Activated T-cell treated with anti-CD3 and anti-CD28 coated beads, Interleukin-2, amount 50 U/mL, for 24 hours (primary cell): ENCODE measurements at places on chromosomes 6 and 20.

DNA sequence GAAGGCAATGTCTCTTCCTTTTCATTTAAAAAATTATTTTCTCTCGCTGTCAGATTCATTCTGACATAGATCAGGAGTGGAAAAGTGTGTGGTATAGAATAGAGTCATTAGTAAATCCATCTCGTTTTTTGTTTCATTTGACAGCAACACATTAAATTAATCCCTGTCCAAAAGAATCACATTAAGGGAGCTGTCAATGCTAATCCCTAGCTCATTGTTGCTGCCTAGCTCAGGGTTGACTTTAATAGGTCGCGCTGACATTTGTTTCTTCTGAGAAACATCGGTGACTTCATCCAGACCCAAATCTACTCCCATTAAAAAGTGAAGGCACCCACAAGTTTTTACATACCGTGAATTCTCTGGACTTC is 25.4 kb upstream of the MAP3K7 start:
- no peak for DNase-seq

DNA sequence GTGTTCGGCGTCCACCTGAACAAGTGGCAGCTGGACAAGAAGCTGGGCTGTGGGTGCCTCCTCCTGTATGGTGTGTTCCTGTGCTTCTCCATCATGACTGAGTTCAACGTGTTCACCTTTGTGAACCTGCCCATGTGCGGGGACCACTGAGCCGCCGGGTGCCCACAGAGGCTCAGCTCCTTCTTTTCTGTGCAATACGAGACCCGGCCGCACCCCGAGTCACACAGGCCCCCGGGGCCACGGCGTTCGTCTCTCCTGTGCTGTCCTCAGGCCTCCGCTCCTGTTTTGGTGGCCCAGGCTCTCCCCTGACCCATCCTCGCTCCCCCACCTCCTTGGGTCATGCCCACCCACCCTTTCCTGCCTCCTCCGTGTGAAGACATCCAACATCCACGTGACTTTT is 37.1 kb upstream of the RIN2 start:
- DNase-seq: no peak

DNA sequence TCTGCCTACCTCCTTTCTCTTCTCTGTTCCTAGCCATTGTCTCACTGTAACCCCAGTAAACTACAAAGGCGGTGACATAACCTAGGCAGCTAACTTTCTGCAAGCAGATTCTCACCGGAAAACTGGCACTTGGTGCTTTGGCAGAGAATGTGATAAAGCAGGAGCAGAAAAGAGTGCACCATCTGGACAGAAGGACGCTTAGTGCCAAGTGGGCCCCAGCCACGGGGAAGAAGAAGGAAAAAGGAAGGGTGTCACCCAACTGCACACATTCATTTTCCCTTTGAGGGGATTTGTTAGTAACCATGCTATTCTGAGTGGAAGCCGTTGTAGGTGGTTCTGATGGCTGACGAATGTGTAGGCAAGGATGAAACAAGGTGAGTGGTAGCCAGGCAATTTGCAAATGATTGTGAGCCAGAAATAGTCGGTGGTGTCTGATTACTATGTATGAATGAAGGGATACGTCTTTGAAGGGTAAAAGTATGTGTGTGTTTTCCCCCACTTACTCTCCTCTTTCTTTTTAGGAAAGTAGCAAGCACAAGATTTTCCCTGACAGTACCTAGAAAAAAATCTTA is 148.3 kb upstream of the STXBP5 start:
- no peak for DNase-seq

- no peak for DNase-seq
Observed at GRCh38 chr6:161319231-161319630, 45.4 kb upstream of the AGPAT4 start.

DNA sequence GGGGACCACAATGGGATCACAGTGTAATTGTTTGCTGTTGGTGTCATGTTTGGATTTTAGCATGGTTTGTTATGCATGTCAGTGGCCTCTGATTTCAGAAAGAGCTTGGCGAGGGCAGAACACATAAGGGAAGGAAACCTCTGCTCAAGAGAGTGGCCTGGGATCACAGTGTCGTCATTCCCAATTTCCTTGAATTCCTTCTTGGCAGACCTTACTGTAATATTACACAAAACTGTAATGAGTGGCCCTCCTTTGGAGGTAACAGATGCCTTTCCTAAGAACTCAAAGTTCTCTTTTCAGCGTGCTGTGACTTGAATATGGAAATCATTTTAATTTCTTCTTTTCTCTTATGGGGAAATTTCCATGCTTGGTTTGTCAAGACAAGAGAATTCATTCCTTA is 46.9 kb downstream of the JAG1 start:
- no peak for DNase-seq

- no peak for DNase-seq
Observed at GRCh38 chr6:15249371-15250019, 3.6 kb downstream of the JARID2 start.

DNA sequence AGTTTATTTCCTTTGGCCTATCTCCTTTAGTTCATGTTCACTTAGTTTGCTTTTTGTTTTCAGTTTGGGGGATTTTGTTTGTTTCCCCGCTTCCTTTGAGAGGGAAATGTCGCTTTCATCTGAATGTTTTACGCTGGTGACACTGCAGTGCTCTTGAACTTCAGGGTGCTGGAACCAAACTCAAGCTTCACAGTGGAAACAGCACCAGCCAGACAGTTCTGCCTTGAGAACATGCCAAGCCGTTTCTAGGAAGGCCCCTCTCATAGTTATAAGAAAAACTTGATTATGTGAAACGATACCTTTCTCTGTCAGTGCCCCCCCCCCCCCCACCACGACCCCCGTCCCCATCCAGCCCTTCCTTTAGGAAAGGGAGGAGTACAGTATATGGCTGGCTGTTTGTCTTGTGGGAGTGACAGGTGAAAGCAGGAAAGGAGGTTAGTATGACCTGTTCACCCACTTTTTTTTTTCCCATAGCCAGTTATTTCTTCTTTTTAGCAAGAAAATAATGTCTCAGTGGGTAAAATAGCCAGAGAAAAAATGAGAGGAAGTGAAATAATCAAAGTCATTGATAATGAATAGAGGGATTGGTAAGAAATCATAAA is 130.1 kb downstream of the LRRC1 start:
- DNase-seq: no peak

DNA sequence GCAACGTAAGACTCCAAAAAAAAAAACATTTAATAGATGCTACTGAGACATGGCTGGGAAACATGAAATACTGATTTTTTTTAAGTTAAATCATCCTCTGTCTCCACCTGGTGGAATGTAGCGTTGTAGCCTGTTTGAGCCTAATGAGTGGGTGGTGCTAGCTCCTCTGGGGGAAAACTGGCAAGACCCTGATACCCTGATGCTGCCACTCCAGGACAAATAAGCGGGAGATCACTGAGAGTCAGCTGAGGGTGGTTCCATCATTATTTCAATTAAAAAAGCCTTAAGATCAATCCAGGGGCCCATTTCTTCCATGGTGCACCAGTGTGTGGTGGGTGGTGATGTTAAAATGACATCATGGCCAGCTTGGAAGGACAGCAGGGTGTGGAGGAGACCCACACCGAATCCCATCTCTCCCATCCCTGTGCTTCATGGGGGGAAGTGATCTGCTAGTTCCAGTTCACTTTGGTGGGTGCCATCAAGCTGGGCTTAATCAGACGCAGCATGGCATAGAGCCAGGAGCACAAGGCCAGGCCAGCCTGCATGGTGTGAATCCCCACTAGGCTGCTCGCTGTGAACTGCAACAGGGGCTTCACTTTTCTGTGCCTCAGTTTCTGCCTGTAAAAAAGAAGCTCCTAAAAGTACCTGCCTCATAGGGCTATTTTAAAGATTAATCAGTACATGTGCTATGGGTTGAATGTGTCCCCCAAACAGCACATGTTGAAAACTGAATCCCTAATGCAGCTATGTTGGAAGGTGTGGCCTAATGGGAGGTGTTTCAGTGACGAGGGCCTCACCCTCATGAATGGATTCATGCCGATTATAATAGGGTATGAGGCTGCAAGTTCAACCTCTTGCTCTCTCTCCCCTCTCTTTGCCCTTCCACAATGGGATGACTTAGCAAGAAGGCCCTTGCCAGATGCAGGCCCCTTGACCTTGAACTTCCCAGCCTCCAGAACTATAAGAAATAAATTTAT is 13.0 kb upstream of the MRPS10 start:
- DNase-seq: no peak

GRCh38 chr20:14334306-14334930 is 3.0 kb downstream of the FLRT3 start:
- no peak for DNase-seq

GRCh38 chr6:156876302-156876701 is 99.1 kb downstream of the ARID1B start:
- DNase-seq: no peak

DNA sequence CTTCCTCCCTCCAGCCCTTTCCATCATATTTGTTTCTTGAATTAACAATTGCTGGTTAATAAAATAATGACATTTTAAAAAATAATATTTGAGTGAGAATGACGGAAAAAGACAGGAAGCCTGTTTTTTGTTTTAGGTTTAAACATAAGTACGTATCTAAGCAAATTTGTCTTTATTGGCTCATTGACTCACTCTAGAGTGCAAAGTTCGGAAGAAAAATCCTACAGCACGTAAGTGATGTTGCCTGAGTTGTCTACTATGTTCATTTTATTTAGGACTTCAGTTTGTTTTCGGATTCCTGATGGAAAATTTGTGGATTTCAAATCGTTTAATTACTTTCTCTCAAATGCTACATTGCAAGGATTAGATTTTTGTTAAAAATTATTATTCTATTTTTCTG is 1435.7 kb upstream of the ADGRB3 start:
- DNase-seq: no peak

DNA sequence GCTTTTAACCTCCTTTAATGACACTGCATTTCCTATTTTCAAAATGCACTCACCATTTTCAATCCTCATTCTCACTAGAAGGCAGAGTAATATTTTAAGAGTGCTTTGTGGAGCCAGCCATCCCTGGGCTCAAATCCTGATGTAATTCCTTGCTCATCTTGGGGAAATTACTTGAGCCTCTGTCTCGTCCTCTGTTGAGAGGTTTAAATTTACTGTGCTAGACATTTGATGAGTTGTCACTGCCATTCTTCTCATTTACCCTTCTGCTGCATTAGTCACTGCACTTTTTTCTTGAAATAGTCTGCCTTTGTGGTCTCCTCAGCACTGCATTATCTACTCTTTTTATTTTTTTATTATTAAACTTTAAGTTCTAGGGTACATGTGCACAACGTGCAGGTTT is 150.0 kb upstream of the HDDC2 start:
- no peak for DNase-seq

DNA sequence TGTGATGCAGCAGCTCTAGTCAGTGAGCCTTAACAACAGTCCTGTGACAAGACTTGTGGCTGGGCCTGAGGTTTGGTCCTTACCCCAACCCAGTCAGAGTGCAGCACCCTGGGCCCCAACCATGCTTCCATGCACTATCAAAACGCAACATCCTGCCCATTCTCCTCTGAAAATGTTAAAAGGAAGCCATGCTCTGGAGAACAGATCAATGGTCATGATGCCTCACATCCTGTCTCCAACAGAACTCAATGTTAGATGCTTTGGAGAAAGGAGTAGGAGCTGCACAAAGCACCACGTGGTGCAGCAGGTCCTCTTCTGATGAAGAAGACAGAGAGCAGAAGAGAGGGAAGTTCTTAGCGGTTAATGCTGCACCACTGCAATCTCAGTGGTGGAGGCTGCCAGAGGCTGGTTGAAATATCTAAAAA is 41.9 kb downstream of the TRAM2 start:
- no peak for DNase-seq

DNA sequence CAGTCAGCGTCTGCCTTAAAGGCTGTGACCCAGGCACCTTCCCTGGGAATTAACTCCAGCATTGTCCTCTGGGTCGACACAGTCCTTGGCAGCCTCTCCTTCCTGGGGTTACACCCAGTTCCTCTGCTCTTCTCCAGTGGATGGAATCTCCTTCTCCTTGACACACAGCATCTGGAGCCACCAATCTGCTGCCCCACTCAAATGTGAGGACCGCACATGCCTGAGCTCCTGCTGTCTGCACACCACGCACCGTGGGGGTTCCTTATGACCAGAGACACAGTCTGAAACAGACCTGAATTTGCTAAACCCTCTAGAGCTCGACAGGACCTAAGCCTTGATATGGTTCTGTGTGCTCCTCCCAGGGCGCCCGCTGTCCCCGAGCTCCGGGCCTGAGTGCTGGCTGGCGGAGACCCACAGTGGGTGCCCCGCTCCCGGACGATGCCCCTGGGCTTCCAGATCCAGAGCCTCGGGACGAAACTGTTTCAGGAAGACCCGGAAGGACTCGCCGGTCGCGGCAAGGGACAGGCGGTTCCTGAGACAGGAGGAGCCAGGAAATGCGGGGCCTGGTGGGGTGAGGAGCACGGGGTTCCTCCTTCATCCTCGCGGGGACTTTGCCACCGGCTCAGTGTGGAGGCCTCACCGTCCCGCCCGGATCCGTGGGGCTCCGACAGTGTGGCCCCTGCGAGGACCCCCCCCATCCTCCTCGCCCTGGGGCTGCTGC is 2.5 kb upstream of the RAET1G start:
- peak; percentile 45 for DNase-seq

DNA sequence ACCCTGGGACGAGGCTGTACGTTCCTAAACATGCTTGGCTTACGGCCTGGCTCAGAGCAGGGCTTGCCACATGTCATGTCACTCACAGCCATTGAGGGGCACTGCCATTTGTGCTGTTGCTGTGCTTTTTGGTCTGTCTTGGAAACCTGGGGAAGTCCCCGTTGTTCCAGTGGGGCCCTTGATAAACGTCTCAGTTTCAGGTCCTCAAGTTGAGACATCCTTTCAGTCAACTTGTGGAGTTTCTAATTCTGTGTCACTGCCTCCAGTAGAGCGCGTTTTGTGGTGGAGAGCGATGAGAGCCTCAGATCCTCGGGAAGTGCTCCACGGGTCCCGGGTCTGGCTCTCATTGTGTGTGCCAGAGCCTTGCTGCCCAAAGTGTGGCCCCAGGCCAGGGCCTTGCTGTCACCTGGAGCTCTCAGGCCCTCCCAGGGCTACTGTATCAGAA is 43.0 kb upstream of the CCR6 start:
- peak; percentile 71 for DNase-seq

DNA sequence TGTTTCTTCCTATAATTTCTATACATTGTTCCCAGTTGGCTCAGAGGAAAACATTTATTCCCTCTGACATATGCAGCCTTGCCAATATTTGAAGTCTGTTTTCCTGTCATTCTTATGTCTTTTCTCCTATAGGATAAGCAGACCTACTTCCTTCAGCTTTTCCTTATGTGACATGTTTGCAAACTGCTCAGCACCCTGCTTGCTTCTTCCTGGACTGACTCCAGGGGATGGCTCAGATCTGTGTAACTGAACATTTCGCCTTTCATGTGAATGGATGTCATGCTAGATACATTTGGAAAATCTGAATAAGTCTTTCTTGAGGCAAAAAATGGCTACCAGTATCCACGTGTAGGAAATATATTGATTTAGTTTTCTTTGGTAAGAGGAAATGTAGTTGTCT is 113.2 kb downstream of the CARMIL1 start:
- no peak for DNase-seq
